Glutamatergic neuron (in vitro differentiated cells): ENCODE measurements at places on chromosomes 13 and 19. TPM values are rescaled to one million over a fixed set of nuclear protein-coding genes. Genes with fewer than 3 reads are reported as not detected.

WASF3 gene
- 10.1 TPM for total RNA-seq

GRCh38 chr13:59413126-59413525, 750.6 kb downstream of the DIAPH3 start:
- H3K27me3 ChIP-seq, result no peaks in the 10 kb centered on the region
- DNase-seq, result no peak
- H3K4me1 ChIP-seq, result peaks cover 5% of the 10 kb centered on the region

FGF21 gene
- not detected for total RNA-seq

SERPINE3 gene
- not detected for total RNA-seq

DNA sequence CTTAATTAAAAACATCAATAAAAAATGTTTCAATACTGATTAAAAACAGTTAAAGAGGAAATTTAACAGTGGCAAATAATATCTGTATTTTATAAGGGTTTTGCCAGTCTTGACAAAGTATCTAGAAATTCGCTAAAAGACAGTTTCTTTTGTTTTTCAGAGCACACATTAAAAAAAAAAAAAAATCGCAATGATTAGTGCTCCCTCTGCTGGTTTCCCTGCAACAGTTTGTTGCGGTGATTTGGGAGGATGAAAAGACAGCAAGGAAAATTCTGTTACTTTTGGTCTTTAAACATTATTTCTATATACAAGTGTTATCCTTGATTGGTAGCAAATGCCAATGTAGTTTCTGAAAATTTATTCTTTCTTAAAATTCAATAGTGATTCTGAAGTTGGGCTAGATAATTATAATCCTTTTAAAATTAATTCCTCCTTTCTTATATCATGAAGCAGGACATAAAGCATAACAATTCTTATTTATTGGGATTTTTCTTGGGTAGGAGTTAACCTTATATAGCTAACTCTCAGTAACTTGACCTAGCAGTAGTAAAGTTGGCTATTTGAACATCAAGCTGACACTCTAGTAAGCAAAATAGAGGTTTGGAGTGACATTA, 23.1 kb upstream of the SPRY2 start:
- H3K4me3 ChIP-seq, result no peak overlapping the region
- H3K4me1 ChIP-seq, result peaks cover 15% of the 10 kb centered on the region
- DNase-seq, result no peak
- no peaks in the 10 kb centered on the region for H3K27me3 ChIP-seq
- no peak overlapping the region for H3K27ac ChIP-seq

CLEC17A gene
- not detected for total RNA-seq

GRCh38 chr19:18848878-18849661, 17.3 kb downstream of the UPF1 start:
- no peak for DNase-seq
- H3K4me3 ChIP-seq, result peak overlapping the region; percentile 77
- peak overlapping the region; percentile 84 for H3K27ac ChIP-seq
- H3K36me3 ChIP-seq, result no peaks in the 10 kb centered on the region

DNA sequence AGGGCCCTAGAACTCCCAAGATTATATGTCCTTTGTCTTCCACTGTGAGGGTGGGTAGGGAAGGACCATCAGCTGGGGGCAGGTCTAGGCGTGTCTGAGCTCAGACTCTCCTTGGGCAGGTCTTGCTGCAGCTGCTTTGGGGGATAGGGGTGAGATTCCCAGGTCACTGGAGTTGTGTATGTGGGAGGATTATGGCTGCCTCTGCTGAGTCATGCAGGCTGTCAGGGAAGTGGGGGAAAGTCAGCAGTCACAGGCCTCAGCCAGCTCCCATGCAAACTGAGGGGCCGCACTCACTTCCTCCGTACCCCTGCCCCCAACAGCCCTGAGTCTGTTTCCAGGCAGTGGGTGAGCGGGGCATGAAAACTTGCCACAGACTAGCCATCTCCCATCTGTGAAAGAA, 600.8 kb downstream of the DIAPH3 start:
- H3K36me3 ChIP-seq, result peaks cover 13% of the 10 kb centered on the region
- H3K27me3 ChIP-seq, result no peaks in the 10 kb centered on the region
- no peak for DNase-seq
- H3K27ac ChIP-seq, result no peak overlapping the region

- peaks cover 4% of the 10 kb centered on the region for H3K27me3 ChIP-seq
- H3K36me3 ChIP-seq, result peaks cover 66% of the 10 kb centered on the region
- no peaks in the 10 kb centered on the region for H3K4me1 ChIP-seq
- no peak for DNase-seq
- no peak overlapping the region for H3K4me3 ChIP-seq
Observed at GRCh38 chr19:51994048-51994644, 7.5 kb upstream of the ZNF350 start.

- peaks cover 2% of the 10 kb centered on the region for H3K4me1 ChIP-seq
- no peak overlapping the region for H3K4me3 ChIP-seq
- no peaks in the 10 kb centered on the region for H3K36me3 ChIP-seq
- H3K27me3 ChIP-seq, result peaks cover 4% of the 10 kb centered on the region
- DNase-seq, result no peak
Observed at GRCh38 chr13:66264971-66265370, 965.2 kb downstream of the PCDH9 start.

KLF5 gene
- 0.34 TPM for total RNA-seq

DNA sequence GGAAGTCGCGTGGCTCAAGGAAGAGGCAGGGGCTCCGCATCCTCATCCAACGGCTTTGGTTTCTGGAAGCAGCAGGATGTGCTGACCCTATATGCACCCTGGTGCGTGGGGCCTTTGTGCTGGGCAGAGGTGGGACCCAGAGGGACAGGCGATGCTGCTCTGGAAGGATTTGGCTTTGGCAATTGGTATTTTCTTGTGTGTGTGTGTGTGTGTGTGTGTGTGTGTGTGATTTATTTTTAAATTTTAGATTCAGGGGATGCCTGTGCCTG, 321.9 kb upstream of the ZNF507 start:
- no peak overlapping the region for H3K27ac ChIP-seq
- no peak overlapping the region for H3K4me3 ChIP-seq
- H3K27me3 ChIP-seq, result no peaks in the 10 kb centered on the region

DNA sequence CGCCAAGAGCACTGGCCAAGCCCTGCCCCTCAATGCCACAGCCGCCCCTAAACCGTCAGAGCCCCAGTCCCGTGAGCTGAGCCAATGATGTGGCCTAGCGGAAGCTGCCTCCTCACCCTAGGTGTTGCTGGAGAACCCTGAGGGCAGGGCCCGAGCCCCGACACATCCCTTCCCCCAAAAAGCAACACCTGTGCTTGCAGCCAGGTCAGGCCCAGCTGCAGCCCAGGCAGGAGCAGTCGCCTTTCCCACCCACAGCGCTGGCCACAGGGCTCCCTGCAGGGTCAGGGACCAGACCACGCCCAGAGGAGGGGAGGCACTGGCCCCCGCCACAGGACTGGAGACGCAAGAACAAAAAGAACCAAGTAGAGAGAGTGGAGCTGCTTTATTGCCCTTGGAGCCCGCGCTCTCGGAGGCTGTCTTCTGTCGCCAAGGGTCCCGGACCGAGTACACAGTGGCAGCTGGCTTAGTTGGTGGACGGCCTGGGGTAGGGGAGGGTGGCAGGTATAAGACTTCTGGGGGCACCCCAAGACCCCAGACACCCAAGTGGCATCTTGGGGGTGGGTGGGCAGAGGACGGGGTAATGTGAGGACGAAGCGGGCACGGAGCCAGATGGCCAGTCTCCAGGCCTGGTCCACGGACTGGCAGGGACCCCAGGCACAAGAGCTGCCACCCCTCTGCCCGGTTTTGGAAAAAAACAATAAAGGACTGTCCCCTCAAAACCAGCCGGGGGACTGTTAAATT, 3.3 kb downstream of the P2RY11 start:
- no peaks in the 10 kb centered on the region for H3K36me3 ChIP-seq
- H3K4me3 ChIP-seq, result no peak overlapping the region
- no peaks in the 10 kb centered on the region for H3K27me3 ChIP-seq
- DNase-seq, result no peak

IZUMO2 gene
- not detected for total RNA-seq
